ENCODE measurements at places on chromosomes 3 and 15.

- DNase-seq = peak; percentile 56
Observed at GRCh38 chr15:52348056-52348745, 52.6 kb upstream of the MYO5C start.

- DNase-seq = no peak
Observed at GRCh38 chr3:188473045-188473444, 319.1 kb downstream of the LPP start.

DNA sequence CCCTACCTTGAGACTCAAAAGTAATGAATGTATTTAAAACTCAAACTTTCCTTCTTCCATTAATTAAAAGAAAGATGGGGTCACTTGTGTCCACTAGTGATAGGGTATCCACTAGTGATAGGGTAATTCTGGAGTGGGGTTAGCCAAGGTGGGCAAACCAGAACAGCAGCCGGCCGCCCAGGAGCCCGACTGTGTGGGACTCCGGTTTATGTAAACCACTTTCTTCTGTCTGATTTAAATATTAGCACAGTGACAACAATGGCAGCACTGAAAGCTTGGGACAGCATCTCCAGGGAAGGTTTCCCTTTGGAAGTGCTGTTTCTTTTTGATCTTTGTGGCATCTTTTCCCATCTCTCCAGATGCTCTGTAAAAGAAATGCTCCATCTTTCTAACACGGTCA is 722 bp downstream of the MYZAP start:
- DNase-seq = no peak

DNA sequence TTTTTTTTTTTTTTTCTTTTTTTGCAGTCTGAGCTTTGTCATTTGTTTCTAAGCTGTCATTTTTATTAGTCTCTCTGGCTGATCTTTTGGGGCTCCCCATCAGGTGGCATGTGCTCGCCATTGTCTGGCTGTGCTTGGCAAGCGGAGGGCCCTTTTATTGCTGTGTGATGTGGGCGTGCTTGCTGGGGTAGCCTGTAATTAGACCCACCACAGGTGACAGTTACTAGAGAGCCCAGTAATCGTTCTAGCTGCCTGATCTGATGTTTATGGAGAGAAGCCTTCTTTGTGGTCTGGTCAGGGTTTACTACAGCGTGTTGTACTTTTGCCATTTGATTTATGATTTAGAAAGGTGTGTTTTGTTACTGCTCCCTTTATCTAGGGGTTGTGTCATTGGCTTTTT is 179.9 kb downstream of the MCTP2 start:
- DNase-seq = no peak

DNA sequence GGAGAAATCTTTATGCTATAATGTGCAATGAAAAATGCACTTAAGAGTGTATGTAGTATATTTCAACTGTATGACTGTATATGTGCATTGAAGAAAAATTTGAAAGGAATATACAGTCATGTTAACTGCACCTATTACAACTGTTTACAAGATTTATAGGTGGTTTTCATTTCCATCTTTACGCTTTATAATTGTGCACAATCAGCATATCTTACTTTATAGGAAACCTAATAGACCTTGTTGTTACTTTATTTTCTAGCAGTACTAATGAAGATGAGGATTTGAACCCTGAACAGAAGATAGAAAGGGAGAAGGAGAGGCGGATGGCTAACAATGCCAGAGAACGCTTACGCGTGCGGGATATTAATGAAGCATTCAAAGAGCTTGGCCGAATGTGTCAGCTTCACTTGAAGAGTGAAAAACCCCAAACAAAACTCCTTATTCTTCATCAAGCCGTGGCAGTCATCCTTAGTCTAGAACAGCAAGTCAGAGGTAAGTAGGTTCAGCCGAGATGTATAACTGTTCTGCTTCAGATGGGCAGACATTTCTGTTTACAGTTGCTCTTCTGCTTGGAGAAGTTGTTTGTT is 103.4 kb upstream of the CGNL1 start:
- no peak for DNase-seq

DNA sequence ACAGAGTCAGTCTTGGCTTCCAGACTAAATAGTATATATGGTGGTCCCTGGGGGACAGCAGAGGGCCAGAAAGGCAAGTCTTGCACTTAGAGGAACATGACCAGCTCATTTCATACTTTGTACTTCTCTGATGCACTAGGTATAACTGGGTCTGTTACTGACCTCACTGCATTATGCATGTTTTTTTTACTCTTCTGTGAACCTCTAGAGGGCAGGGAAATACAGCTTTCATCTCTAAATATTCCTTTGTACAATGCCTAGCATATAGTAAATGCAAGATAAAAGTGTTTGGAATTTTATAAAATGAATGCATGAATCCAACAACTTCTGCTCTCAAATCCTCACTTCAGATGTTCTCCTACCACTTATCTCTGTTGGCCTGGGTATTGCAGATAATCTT is 23.4 kb upstream of the ARL14 start:
- no peak for DNase-seq

DNA sequence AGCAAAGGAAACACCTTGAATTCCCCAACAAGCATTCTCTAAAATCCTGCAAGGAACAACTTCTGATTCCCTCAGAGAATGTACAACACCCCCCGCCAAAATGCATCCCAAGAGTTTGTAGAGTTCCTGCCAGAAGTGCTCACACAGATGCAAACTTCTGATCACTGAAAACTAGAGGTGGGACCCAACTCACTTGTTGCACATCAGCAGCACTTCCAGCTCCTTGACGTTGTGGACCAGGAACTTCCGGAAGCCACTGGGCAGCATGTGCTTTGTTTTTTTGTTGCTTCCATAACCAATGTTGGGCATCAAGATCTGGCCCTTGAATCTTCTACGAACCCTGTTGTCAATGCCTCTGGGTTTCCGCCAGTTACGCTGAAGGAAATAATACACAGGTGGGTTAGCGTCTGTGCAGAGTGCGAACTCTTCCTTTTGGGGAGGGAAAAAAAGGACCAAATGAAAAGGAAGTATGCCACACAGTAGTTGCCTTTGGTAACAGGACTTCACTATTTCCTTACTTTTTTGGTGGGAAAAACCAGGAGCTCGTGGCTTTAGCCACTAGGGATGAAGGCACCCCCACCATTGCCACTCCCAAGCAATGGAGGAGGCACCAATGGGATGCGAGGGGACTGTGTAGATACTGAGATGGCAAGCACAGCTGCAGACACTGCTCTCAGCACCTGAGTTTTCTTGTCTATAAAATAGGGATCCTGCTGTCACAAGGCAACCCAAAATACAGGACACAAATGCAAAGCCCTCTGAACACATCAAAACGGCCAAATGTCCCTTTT is 2.0 kb downstream of the RPL32 start:
- no peak for DNase-seq

GRCh38 chr3:155989536-155989935 is 119.1 kb downstream of the GMPS start:
- no peak for DNase-seq

DNA sequence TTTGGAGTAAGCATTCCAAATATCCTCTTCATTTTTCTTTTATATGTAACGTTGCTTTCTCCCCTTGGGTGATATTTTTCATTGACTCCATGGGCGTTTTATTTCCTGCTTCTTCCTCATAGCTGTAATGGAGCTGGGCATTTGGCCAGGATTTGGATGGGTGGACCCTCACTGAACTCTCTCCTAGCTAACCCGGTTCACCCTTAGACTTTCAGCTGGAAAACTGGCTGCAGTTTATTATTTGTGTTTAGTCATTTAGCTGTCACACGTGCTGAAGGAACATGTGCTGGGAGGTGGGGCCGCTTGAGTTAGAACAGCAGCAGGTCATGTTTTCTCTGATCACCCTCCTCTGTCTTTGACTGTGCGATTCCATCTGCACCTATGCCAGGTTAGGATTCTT is 407.6 kb downstream of the ZIC1 start:
- peak; percentile 47 for DNase-seq

GRCh38 chr3:52428151-52429005 is 16.5 kb downstream of the SEMA3G start:
- peak; percentile 90 for DNase-seq

- no peak for DNase-seq
Observed at GRCh38 chr3:122406198-122406597, 9.7 kb downstream of the WDR5B start.

- peak; percentile 67 for DNase-seq
Observed at GRCh38 chr3:122774564-122774963, 19.1 kb downstream of the HSPBAP1 start.

All from choroid plexus epithelial cell (primary cell).